ENCODE measurements at places on chromosomes 3 and 15. TPM values are rescaled to one million over a fixed set of nuclear protein-coding genes. Genes with fewer than 3 reads are reported as not detected.

DNA sequence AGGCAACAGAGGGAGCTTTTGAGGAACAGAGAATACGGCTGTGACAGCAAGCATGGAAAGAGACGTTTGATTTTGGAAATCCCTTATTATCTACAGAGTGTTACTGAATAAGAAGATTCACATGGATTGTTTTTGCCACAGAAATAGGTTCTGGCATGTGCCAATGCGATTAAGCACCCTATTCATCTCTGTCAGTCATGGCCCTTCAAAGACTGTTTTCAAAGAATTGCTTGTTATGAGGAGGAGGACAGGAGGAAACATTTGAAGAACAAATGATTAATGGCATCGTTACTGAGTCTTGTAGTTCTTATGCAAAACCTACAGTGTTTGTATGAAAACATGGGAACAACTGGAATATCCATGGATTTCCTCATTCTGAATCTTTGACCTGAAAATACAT is 86.2 kb downstream of the EPHA6 start:
- no peak for DNase-seq

GRCh38 chr3:39325236-39325635 is 4.3 kb upstream of the CCR8 start:
- no peak for DNase-seq

DNA sequence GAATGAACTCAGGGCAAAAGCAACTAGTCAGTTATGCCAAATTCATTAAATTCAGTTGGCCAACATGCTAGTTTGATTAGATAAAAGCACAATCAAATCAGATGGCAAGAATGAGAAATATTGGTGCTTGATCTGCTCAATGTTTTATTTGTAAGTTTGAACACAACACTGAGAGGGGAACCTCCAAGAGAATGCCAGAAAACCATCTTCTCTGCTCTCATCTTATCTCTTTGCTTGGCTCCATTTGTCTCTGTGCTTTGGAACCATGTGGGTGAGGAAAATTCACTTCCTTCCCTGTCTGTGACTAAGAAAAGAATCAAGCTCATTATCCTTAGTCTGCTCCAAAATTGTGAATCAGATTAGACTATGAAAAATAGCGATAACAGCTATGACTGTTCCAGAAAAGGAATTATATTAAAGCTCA is 43.6 kb upstream of the DCBLD2 start:
- no peak for DNase-seq

DNA sequence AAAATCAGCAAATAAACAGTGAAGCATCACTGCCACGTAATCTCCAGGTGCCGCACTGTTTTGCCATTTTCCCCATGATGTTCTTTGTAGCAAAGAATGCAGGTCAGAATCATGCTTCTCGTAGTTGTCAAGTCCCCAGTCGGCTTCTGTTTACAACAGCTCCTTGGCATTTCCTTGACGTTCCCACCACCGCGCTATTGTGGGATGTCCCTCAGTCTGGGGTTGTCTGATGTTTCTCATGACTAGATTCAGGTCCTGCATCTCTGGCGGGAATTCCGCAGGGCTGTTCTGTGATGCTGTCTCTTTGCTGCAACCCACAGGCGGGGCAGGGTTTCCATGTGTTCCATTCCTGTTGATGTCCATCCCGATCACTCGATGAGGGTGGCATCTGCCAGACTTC is 117.9 kb upstream of the SMAD3 start:
- DNase-seq: no peak

DNA sequence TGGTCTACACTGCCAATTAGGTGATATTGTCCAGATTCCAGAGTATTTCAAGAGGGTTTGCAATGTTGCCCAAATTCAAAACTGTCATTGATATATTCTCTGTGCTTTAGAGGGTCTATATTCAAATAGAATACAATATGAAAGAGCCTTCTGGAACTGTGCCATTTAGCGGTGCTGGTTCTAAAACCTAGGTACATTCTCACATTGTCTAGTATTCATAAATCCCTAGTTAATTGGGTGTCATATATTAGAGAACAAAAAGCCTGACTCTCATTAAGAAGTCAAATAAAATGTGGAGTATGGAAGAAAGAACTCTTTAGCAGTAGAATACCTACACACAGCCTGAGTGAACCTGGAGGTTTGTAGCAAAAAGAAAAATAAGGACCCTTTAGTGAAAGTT is 447.9 kb downstream of the CNTN6 start:
- no peak for DNase-seq

GRCh38 chr3:56052188-56052587 is 416.1 kb downstream of the ERC2 start:
- DNase-seq: no peak

- peak; percentile 96 for DNase-seq
Observed at GRCh38 chr3:112811131-112811884, 35.4 kb downstream of the CD200R1L start.

DNA sequence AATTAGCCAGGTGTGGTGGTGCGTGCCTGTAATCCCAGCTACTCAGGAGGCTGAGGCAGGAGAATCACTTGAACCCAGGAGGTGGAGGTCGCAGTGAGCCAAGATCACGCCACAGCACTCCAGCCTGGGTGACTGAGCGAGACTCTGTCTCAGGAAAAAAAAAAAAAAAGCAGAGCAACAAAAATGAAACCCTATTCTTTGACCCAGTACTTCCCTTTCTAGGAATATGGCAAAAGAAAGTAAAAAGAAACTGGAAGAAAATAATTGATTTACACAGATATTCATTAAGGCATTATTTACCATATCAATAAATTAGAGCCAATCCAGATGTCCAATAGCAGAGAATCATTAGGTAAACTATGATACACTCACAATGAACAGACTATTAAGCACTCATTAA is 67.0 kb downstream of the GSK3B start:
- no peak for DNase-seq

GRCh38 chr15:25624504-25625177 is 185.8 kb upstream of the UBE3A start:
- no peak for DNase-seq

Gene IL20RB
- polyA plus RNA-seq: 4.0 TPM

Gene GATA2
- polyA plus RNA-seq: 13.4 TPM

Gene SCN11A
- polyA plus RNA-seq: 0.02 TPM

Gene CCNL1
- 132 TPM for polyA plus RNA-seq

Gene RAD51
- polyA plus RNA-seq: 8.9 TPM

Gene MTFMT
- polyA plus RNA-seq: 9.6 TPM
